ENCODE measurements at places on chromosomes 12 and 14.

- DNase-seq = no peak
These were observed 43.2 kb downstream of the APPL2 start for GRCh38 chr12:105192624-105193225.

DNA sequence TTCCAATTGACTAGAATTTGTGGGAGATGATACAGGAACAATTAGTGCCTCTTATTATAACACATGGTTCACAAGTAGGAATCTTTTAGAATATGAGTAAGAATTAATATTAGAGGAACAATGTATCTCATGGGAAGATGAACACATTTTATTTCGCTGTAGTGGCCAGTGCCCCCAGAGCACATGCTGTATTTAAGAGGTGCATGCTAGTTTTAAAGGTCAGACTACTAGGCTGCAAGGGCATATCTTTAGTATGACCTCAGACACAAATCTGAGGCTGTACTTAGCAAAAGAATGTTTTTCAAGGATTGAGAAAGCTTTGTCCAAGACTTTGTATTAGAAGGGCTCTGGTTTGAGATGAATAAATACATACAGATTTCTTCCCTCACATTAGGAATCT, 586.9 kb downstream of the CCER1 start:
- no peak for DNase-seq

DNA sequence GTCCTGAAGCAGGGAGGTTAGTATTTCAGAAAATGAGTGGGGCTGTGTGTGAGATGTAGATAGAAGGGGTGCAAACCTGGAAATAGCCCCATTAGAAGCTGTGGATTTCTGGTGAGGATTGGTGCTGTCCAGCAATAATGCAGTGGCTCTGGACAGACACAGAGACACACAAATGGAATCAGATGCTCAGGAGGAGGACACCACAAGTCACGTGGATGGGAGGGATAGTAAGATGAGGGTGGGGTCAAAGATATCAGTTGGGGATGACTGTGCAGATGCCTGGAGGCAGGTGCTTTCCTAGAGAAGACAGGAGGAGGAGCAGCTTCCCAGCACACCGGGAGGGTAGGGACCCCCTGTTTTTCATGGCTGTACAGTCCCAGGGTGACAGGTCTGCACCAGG, 136.5 kb downstream of the PLXNC1 start:
- DNase-seq = no peak

DNA sequence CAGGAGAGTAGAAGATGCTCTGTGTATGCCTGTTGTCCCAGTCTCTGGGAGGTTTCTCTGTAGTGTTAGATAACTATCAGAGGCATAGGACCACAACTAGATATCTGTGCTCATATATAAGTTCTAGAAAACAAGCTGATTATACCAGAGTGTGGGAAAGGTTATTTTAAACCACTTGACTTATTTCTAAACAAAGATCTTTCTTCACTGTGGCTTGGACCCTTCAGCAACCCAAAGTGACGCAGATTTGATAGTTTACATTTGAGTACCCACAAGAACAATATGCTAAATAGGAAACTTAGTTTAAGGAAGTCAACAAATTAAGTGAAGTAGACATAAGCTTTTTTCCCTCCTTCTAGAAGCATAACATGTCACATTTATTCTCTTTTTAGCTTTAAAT, 41.3 kb downstream of the RIC8B start:
- DNase-seq = no peak

GRCh38 chr12:110780448-110780847, 37.8 kb upstream of the PPP1CC start:
- no peak for DNase-seq

DNA sequence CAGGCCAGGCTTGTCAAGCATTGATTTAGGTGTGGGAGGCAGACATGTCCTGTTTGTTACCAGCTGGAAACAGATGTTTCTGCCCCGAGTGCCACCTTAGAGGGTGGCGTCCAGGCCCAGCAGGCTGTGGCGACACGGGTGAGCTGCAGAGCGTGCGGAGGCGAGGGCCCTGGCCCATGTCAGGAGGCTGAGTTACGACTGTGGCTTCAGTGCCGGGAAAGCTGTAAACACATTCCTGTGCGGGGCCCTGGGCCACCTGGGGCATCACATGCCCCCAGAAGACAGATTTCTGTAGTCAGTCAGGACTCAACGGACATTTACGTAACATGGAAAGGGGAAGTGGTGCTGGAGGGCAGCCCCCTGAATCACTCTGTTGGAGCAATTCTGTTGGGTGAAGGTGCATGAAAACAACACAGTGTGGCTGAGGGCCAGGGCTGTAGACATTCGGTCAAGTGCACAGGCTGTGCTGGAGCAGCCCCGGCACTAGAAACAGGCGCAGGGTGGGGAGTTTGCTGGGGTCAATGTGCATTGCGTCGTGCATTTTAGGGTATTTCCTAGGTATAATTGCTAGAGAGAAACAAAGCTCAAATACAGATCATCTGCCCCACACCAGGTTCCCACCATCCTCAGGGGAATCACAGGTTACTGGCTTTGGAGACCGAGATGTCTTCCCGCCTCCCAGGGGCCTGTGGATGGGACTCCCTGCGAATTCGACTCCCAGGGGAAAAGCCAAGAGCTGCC, 291.8 kb downstream of the TMEM121 start:
- DNase-seq = no peak

- peak; percentile 35 for DNase-seq
These were observed 31.6 kb upstream of the PTPRQ start for GRCh38 chr12:80412343-80412953.

DNA sequence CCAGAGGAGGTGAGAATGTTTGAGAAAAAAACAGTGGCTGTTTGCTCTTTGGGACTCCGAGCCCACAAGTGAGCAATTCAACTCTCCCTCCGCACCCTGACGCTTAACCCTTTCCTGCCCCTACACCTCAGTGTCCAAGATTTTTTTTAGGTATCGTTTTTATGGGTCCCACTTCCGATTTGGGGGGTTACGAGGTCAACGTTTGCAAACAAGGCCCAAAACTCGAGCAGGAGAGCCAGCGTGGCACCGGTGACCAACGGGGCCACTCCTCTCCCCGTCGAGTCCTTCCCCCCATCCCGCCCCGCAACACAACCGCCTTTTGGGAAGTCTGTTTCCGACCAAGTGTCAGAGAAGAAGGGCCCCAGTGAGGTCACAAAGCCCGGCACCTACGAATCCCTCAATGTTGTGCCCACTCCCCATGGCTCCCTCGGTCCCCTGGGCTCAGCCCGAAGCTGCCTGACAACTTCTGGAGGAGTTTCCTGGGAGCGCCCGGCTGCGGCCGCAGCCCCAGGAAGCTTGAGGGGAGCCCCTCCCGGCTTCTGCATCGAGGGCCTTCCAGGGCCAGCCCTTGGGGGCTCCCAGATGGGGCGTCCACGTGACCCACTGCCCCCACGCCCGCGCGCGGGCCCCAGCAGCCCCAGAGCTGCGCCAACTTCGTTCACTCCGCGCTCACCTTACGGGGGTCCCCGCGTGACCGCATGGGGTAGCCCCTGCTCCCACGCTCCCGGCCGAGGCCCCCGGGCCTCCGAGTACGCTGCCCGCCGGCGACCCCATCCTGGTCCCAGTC, 1.2 kb downstream of the CDK2AP1 start:
- DNase-seq = no peak

GRCh38 chr14:88821378-88821777, 3.1 kb upstream of the TTC8 start:
- no peak for DNase-seq

DNA sequence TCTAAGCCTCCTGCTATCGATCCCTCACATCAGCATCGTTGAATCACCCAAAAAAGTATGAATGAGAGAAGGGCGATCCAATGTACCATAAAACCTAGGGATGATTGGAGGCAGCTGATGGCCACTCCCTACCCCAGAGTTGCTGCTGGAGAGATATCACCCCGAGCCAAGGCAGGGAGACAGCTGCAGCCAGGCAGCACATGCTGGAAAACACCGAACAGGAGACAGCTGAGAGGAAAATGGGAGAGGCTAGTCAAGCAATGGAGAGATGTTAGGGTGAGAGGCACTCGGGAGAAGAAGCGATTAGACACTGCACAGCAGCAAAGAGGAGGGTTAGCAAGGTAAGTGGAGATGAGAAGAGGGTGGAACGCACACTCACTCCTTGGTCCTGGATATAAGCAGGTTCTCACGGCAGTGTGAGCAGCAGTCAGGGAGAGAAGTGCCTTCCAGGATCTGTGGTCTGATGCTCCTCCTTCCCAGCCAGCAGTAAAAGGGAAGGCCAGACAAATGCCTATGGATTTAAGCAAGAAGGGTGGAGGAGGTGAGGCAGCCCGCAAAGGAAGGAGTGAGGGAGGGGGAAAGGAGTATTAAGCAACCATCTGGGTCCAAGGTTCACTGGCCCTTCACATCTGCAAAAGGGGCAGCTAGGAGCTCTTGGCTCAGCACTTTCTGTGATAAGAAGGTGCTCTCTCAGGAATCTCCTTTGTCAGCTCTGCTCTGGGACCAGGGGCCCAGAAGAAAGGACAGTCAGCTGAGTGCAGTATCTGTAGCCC, at the start of gene SLC7A7:
Gene SLC7A7 (minus strand): TSS at position 495 of the 773 bp plus-strand sequence. CDS start 2,037 bp downstream, outside the sequence.
- no peak for DNase-seq

GRCh38 chr12:68325966-68326365, 6.2 kb downstream of the MDM1 start:
- DNase-seq = no peak

DNA sequence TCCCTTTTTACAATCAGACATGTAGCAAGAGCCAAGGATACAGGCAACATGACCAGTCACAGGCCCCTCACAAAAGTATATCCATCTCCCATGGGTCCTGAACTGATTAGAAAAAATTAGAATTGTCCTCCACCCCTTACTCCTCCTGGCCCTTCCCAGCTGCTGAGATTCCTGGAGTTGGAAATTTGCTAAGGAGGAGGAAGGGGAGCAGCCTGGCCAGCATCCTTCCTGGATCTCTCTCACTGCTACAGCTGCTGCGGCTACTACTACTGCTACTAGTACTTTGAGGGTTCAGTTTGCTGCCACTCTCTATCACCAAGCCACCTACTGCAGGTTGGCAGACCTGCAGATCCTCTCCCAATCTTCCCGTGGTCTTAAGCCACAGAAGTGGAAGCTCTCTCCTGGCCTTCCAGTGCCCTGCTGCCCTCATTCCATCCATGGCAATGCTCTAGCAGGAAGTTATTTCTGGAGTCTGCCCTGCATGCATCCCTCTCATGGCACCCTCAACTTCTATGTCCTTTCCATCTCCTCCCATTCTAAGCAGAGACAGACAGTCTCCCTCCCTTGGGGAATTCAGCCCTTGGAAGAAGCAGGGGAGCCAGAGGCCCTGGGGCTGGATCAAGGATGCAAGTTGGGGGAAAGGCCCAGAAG, 1.0 kb downstream of the ITGA7 start:
- no peak for DNase-seq

All from right renal pelvis (tissue), 4 donors.